ENCODE measurements at places on chromosomes 6 and 20.

DNA sequence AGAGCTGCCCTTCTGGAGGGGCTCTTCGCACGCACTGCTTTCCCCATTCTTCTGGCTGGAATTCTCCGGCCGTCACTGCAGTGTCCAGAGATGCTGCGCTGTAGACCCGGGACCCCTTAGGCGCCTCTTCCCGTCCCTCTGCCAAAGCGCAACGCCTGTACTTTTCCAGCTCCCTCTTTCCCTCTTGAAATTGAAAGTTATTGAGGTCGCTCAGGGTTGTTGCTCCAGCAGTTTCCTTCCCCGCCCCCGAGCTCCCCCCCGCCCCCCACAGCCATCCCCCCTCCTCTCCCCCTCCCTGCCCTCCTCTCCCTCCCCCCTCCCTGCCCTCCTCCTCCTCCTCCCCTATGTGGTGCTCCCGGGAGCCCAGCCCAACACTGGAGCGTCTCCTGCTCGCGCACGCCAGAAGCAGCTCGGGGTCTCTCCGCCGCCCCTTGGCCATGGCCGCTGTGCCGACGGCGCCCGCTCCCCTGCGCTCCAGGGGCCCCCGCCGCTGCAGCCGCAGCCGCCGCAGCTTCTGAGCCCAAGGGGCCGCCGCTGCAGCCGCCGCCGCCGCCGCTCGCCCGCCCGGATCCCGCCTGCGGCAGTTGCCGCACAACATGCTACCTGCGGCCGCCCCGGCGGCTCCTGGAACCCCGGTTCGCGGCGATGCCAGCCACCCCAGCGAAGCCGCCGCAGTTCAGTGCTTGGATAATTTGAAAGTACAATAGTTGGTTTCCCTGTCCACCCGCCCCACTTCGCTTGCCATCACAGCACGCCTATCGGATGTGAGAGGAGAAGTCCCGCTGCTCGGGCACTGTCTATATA is at the start of gene RSPO3:
TSS of gene RSPO3 (plus strand) at position 374 of the 804 bp plus-strand sequence. CDS start 522 bp downstream, outside the sequence.
- DNase-seq = no peak

DNA sequence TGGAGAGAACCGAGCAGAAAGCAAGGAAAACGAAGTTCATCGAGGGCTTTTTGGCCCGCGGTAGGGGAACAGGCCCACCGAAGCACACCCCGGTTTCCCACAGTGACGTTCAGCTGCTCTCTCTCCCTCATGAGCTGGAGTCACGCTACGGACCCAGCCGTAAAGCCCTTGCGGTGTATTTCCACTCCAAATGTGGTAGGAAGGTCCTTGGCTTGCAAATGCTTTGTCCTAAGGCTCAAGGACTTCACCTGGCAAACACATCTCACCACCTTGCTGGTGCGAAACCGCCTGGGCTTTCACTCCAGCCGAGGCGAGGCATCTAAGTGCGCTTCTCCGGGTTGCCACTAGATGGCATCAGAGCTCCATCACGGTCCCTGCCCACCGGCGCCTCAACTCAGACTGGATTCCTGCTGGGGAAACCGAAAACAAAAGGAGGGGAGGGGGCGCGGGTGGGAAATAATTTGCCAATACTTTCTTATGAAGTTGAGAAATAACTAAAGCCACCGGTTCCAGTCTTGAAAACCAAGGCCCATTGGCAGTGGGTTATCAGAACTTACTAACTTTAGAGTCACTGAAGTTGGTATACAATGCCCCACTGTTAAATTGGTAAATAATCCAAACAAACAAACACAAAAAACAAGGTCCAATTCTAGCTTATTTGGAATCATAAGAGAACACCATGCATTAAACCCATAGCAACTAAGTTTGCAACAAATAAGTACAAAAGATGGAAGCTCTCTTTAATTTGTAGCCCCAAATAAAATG is 13.4 kb upstream of the FOXC1 start:
- DNase-seq = no peak

DNA sequence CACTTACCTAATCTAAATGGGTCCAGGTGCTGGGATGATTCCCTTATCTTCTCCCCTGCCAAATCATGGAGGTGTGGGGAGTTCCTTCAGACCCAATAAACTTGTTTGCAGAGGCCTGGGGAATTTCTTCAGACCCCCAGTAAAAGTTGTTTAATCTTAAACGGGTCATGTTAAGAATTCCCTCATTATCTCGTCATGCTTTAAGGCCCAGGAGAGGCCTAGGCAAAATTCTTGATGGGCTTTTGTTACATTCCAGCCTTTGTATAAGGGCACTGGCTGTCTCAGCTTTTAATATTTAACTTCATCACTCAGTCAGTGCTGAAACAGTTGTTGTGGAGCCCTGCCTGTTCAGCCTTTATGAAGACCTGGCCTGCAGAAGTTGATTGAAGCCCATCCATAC is 11.0 kb upstream of the SLC35B3 start:
- no peak for DNase-seq

GRCh38 chr20:41218466-41218865 is 81.1 kb downstream of the PLCG1 start:
- DNase-seq = no peak

DNA sequence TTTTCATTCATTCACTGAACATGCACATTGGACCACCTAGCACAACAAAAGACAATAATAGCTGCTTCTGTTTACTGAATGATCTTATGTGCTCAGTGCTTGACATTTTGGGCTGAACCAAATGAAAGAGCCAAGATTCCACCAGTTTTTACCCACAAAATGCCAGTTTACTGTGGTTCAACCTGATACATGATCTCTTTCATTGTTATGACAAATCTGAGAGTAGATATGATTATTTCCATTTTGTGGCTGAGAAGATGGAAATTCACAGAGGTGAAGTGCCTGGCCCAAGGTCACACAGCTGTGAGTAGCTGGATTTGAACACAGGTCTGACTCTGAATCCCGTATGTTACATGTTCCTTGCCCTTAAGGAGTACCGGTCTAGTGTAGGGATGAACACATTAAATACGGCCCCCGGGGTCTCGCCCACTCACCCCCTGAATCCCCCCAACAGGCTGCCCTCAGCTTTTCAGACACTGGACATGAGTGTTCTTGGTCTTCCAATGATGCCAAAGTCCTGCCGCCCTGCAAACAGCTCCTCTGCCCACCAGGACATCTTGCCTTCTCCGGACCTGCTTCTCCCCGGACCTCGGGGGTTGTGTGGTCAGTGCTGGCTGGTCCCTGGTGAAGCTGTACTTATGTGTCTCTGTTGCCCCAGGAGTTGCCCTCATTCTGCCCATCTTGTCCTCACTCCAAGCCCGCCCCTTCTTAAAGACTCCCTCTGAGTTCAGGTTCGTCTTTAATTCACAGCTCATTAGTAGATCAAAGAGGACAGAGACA is 58.6 kb upstream of the SLC32A1 start:
- no peak for DNase-seq

GRCh38 chr6:98036344-98036923 is 753.4 kb upstream of the MMS22L start:
- DNase-seq = no peak

DNA sequence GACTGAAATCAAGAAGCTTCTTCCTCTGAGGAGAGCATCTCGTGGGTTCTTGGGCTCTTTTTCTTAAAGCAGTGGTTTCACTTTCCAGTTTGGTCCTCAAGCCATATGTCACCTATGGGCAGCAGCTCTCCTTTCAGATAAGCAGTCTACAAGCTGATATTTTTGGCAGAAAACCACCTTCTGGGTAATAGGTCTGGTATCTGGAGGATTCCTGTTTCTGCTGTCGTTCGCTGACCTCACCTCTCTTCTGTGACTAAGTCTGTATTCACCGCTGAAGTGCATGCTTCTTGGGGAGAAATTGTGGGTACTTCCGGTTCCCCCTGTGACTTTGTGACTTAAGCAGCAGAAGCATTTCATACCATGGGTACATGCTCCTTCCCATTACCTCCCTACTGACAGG is 193.6 kb downstream of the EDN1 start:
- DNase-seq = no peak

DNA sequence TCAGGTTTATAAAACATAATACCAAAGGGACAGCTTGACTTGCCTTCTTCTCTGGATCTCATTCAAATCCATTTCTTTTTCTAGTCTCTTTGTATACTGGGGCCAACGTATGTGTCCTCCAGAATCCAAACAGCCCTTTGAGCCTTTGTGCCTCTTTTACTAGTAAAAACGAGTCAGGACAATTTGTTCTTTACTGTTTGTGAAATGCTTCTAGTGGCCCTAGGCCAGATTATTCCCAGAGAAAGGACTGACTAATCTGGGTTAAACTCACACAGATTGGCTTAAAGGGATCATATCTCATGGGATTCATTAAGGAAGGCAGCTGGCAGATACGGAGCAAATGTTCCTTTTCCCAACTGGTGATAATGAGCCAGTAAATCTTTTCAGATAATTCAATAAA is 32.1 kb upstream of the MANEA start:
- no peak for DNase-seq

DNA sequence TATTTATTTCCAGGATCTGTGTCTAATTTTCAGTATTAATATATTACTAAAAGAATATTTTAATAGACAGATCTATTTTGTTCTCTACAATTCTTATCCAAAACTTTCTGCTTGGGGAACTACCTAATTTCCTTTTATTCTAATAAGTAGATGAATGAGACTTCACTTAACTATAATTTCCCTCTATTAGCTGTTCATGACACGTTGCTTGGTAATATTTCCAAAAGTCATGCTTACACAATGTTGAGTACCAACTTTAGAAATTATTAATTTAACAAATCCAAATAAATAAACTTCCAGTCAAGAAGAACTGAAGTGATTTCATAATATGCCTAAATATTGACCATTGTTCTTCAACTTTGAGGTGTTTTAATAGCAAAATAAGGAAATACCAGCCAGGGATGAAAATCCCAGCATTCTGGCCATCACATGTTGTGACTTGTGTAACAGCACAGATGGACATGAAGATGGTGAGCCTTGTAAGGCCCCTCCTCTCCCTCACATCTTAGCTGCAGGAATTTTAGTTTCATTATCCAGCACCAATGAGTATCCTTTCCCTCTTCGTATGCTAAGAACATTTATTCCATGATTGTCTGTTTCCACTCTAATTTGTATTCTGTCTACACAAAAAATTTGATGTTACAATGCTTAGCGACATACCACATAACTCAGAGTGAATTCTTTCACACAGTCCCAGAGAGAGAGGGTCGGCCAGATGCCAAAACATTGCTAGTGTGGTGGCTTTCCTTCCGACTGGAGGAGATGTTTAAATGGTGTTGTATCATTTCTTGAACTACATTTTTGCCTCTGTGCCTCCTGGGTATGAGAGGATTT is 137.5 kb downstream of the FOXA2 start:
- DNase-seq = no peak

- no peak for DNase-seq
Observed at GRCh38 chr6:170181338-170181690, 109.6 kb downstream of the DLL1 start.

DNA sequence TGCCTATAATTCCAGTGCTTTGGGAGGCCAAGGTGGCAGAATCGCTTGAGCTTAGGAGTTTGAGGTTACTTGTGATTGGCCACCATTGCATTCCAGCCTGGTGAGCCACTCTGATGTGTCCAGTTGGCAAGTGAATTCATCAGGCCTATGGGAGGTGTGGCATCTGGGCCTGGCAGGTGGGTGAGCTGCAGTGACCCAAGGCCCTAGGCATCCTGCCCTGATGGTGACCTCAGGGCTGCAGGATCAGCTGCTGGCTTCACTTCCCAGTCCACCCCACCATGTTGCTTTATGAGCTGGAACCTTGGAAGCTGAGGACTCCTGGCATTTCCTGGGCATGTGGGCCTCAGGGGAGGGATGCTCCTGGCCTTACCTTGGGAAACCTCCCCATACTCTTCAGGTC is 20.5 kb downstream of the RSPH9 start:
- no peak for DNase-seq

DNA sequence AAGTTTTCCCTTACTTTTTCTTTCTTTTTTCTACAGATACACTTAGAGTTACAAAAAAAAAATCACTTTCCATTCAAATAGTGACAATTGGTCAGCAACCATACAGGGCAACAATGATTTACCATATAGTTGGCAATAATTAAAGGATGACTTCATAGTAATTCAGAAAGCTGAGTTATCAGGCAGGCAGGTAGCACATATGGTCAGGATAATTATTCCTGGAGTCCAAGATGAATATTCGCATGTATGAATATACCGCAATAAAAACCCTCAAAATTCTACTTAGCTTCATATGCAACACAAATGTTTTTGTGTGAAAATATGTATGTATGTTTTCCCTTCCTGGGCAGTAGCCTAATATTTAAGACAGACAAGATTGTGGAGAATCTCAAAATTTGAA is 34.5 kb downstream of the COL19A1 start:
- no peak for DNase-seq

DNA sequence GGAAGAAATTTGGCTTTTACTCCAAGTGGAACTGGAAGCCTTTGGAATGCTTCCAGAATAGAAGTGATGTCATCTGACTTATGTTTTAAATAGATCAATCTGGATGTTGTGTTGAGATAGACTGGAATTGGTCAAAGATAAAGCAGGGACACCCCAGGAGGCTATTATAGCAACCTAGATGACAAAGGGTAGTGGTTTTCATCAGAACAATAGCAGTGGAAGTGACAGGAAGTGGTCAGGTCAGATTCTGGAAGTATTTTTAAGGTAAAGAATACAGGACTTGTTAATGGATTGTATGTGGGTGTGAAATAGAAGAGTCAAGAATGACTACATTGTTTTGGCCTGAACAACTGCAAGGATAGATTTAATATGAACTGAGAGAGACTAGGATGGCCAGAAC is 191.4 kb downstream of the ADGRB3 start:
- DNase-seq = no peak

DNA sequence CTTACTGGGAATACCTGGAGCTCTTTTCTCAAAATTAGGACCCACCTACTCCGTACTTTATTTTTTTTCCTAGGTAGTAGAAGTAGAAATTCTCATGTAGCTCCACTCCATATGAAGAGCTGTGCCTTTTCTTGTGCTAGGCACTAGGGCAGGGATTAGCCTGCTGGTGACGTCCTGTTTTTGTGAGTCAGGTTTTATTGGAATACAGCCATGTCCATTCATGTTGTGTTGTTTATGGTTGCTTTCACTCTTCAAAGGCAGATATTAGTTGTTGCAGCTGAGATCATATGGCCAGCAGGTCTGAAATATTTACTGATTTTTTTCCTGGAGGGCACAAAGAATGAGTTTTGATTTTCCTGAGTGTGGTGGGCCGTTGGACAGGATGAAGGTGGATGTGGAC is 20.5 kb downstream of the XRN2 start:
- DNase-seq = no peak

GRCh38 chr6:45027126-45027525 is 301.0 kb upstream of the RUNX2 start:
- no peak for DNase-seq

DNA sequence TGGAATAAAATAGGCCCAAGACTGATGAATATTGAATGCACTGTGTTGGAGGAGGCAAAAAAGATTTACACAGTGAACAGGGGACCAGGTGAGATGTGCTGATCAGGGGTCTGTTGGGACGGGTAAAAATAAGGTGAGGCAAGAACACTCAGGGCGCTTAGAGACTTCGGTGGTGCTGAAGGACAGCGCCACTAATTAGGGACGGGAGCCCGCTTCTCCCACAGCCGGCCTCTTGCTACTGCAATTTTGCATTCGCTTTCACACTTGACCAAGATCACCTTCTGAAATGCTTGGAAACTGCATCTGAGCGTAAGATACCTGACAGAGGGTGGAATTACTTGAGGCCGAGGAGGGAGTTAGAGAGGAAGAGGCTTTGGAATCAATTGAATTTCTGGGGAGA is 7.3 kb downstream of the TFAP2D start:
- no peak for DNase-seq

GRCh38 chr6:22880686-22881433 is 311.5 kb downstream of the HDGFL1 start:
- DNase-seq = no peak

- no peak for DNase-seq
Observed at GRCh38 chr6:52106994-52107393, 19.6 kb upstream of the PKHD1 start.
